Tibial nerve (tissue), 4 donors: ENCODE measurements at places on chromosomes 3 and 15.

- no peak for DNase-seq
Measured at GRCh38 chr15:60476713-60477112, 2.2 kb downstream of the ICE2 start.

- DNase-seq = no peak
Measured at GRCh38 chr3:103976931-103977339, 1389.8 kb upstream of the ALCAM start.

- DNase-seq = no peak
Measured at GRCh38 chr3:45178183-45179023, 32.2 kb upstream of the CDCP1 start.

DNA sequence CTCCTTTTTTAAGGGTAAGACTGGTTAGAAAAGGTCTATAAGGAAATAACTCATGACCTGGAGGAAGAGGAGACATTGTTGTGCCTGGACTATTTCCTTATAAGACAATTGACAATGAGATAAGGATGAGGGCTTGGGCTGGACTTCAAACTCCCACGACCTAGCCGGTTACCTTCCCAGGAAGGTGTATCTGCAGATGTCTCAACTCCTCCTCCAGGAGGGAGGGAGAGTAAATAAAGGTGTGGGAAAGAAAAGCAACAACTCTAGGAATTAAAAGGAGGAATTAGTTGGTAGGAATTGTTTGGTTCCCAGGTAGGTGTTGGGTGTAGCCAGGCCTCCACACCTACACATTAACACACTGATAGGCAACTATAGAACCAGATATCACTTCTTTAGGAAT is 97.8 kb upstream of the TBL1XR1 start:
- no peak for DNase-seq

GRCh38 chr3:5977331-5977730 is 789.8 kb downstream of the EDEM1 start:
- DNase-seq = no peak

GRCh38 chr3:186128158-186128557 is 19.3 kb upstream of the ETV5 start:
- DNase-seq = no peak

GRCh38 chr15:87863152-87863551 is 393.4 kb downstream of the NTRK3 start:
- no peak for DNase-seq

DNA sequence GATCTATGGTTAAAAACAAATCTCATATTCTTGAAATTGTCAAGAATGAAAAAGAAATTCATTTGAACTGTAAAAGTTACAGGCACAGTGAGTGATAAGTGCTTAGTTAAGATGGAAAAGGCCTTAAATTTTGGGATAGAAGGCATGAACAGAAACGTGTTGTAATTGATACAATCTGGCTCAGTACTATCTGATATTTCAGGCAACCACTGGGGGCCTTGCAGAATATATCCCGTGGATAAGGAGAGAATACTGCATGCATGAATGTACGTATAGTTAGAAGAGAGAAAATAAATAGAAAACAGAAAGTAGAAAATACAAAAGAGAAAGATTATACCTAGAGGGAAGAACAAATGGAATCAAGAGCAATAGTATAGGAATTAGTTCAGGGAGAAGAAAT is 741.4 kb upstream of the CCDC54 start:
- no peak for DNase-seq

DNA sequence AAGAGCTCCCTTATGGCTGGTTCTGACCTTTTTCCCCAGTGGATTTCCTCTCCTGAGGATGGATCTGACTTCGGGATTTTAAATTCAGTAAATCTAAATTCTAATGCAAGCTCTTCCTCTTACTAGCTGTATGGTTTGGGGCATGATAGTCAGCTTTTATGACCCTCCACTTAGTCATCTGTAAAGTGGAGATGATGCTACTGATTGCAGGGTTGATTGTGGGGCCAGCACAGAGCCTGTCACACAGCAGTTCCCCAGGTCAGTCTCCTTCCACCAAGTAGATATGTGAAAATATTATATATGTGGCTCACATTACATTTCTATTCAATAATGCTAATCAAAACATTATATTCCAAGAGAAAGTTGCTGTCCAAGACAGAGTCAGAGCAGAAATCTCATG is 141.3 kb upstream of the UBE2E1 start:
- no peak for DNase-seq

DNA sequence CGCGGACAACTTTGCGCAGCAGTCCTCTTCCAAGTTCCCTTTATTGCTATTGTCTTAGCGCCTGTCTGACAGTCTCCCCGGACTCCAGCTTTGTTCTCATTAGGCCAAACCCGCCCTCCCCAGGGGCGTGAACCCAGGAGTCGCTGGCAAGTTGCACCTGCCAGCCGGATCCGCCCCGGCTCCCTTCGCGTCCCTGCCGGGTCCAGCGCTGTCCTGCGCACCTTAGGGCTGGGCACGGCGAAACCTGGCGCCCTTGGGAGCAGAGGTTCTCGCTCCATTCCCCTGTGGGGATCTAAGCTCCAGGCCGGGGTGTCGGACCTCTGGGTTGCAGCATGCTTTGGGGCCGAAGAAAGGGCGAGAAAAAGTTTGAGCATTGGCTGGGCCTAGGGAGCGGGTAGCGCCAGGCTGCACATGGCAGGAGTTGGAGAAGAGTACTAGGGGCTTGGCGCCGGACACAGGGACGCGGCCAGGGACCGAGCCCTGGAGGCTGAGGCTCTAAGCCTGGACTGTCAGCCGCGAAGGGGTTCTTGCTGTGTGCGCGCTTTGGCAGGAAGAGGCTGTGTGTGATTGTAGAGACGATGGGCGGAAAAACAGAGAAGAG is 335.1 kb upstream of the THRB start:
- no peak for DNase-seq

DNA sequence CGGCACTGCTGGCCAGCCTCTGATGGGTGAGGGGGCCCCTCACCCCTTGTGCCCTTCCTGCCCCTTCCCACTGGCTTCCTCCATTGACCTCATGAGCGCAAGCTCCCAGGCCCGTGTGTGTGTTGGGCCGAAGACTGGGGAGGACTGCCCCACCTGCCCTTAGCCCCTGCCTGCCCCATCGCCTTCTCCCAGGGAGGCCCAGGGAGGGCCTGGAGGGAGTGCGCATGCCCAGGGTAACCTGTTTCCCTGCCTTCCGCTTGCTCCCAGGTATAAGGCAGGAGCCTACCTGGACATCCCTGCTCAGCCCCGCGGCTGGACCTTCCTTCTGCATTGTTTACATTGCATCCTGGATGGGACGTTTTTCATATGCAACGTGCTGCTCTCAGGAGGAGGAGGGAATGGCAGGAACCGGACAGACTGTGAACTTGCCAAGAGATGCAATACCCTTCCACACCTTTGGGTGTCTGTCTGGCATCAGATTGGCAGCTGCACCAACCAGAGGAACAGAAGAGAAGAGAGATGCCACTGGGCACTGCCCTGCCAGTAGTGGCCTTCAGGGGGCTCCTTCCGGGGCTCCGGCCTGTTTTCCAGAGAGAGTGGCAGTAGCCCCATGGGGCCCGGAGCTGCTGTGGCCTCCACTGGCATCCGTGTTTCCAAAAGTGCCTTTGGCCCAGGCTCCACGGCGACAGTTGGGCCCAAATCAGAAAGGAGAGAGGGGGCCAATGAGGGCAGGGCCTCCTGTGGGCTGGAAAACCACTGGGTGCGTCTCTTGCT is 8.8 kb downstream of the DLL4 start:
- no peak for DNase-seq

DNA sequence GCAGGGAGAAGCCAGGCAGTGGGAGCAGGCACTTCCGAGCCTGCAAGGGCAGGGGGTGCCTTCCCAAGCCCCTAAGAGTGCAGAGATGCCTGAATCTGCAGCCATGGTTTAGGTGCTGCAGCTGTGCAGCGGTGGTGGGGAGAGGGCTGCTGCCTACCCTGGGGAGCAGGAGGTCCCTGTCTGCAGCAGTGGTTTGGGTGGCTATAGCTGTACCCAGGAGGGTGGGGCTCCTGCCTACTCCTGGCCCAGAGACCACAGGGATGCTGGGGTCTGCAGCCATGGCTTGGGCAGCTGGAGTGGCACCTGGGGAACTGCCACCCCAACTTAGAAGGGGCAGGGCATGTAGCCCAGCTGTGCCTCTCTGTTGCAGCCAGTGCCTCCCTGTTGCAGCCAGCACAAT is 488.1 kb upstream of the THBS1 start:
- no peak for DNase-seq

GRCh38 chr3:69650066-69650419 is 89.2 kb upstream of the MITF start:
- DNase-seq = no peak

- DNase-seq = no peak
Measured at GRCh38 chr3:117920253-117920898, 1114.3 kb downstream of the IGSF11 start.

DNA sequence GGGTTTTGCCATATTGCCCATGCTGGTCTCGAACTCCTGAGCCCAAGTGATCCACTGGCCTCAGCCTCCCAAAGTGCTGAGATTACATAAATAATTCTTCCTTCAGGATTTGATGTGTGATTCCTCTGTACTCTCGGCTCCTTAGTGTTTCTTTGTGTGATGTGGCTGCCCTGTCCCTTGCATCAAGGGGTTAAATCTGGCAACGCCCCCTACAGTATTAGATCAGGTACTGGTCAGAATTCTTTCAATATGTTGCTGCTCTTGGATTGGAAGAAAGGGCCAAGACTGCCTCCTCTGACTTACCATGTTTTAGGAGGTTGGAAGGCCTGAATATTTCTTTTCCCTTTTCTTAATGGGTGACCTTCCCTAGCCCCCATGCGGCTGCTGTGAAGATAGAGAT is 390.6 kb upstream of the WNT5A start:
- no peak for DNase-seq

DNA sequence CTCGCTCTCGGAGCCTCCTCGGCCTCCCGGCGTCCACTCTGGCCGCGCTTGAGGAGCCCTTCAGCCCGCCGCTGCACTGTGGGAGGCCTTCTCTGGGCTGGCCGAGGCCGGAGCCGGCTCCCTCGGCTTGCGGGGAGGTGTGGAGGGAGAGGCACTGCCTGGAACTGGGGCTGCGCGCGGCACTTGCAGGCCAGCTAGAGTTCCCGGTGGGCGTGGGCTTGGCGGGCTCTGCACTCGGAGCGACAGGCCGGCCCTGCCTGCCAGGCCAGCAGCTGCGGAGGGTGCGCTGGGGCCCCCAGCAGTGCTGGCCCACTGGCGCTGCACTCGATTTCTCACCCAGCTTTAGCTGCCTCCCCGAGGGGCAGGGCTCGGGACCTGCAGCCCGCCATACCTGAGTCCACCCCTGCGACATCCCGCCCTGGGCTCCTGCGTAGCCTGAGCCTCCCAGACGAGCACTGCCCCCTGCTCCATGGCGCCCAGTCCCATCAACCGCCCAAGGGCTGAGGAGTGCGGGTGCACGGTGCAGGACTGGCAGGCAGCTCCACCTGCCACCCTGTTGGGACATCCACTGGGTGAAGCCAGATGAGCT is 765.0 kb downstream of the IGSF11 start:
- DNase-seq = no peak

DNA sequence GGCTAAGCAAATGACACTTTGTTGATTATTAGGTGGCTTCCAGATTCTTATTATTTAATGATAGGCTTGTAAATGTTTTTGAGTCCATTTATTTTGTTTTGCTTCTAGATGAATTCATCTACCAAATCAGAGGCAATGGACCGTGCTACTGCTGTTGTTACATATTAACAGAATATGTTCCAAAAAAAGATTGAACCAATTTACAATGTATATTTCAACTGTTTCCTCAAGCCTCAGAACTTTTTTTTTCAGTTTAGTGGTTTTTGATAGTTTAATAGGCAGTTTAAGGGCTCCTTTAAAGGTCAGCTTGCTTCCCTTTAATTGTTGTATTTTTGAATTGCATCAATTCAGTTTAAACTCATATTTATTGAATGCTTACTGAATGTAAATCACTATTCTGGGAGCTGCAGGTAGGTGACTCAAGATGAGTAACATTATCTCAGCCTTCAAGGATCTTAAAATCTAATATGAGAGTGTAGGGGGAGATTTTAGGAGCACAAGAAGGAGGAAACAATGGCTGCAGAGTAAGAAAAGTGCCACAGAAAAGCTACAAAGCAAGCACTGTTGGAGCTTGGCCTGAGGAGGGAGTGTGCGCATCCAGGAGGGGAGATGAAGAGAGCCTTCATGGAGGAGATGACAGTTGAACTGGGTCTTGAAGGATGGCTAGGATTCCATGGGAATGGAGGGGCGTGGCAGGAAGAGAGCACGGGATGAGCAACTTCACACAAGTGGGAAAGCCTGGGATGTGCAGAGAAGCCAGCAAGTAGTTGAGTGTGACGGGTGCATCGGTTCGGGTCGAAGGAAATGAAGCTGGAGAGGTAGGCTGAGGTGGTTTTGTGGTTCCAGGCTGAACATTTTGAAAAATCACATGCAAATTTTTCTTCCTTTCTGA is 14.7 kb downstream of the MAP2K1 start:
- DNase-seq = no peak

DNA sequence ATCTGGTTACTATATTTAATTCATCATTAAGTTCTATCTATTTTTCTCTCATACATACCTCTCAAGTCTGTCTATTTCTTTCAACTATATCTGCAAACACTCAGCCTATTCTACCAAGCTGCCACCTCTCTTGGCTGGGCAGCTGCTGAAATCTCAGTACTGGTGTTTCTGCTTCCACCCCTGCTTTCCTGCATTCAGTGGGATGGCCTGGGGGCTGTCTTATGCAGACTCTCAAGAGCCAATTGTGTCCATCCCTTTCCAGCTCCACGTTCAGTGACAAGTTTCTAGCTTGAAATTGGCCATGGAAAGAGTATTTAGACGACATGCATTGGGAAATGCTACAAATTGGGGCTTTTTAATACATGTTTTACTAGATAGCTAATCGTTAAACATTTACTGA is 378.4 kb upstream of the DPPA4 start:
- no peak for DNase-seq

- DNase-seq = no peak
Measured at GRCh38 chr3:89742546-89742945, 635.1 kb downstream of the EPHA3 start.

- DNase-seq = no peak
Measured at GRCh38 chr3:148880681-148881080, 15.6 kb downstream of the CPA3 start.

DNA sequence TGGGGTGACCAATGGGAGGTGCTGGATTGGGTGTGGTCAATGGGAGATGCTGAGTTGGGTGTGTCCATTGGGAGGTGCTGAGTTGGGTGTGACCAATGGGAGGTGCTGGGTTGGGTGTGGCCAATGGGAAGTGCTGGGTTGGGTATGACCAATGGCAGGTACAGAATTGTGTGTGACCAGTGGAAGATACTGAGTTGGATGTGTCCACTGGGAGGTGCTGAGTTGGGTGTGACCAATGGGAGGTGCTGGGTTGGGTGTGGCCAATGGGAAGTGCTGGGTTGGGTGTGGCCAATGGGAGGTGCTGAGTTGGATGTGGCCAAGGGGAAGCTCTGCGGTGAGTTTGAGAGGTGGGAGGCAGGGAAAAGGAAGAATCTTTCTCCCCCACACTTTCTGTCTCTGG is 250.0 kb upstream of the PROK2 start:
- DNase-seq = no peak

DNA sequence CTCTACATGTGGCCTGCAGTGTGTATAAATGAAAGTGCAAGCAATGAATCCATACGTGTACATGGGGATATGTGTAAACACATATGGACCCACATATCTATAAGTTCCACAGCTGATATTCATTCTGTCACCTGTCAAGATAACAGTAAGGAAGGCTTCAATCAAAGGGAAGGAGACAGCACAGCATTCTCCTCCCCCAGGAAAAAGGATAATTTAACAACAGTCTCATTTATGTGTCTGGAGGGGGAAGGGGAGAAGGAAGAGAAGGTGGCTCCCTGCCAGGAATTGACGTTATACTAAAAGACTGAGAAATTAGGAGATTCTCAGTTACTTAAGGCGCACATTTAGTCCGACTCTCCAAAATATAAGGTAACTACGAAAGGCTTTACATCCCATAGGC is 345.9 kb downstream of the FOXP1 start:
- DNase-seq = no peak
